ENCODE measurements at places on chromosomes 12 and 14.

- DNase-seq = no peak
Observed at GRCh38 chr12:72723732-72724131, 451.6 kb downstream of the TRHDE start.

DNA sequence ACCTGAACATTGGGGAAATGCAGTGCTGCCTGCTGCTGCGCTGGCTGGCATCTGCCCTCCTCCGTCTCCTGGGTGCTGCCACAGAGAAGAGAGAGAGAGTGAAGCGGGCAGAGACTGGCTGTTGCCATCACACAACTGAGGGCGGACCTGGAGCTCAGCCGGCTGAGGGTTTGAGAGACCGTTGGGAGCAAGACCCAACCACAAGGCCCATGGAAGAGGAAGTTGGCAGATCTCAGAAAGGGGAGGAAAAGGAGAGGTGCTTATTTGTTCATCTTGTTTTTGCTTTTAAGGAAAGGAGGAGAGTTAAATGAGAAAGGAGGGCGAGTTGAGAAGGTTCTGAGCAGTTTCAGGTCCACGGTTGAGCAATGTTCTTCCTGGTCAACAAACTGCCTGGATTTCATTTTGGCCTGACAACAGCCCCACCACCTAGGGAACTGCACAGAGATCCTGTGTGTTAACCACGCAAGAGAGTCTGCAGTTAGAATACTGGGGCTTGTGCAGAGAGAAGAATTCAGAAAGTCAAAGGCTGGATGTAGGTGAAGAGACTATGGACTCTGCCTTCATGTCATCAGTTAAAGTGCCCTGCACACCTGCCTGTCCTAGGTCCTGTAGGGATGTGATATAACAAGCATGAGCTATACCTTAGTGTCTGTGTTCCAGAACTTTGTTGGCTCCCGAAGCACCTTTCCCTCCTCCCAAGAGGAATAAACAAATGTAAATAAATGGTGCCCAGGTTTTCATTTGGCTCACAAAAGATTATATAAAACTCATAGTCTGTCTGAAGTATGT, 124.6 kb downstream of the ETV6 start:
- DNase-seq = peak; percentile 59

DNA sequence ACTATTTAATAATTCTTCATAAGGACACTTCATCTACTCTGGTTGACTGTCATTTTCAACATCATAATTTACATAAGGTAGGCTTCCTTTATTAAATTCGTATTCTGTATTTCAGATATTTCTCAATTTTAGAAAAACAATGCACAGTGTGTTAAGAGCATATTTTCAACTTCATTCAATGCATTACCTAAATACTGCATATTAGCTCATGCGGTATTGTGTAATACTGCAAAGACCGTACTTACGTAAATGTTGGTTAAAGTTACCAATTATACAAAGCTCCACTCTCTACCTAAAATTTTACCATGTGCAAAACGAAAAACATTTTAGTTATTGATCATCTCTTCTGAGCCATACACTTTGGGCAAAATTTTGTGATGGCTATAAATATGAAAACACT, 62.8 kb downstream of the EXOC5 start:
- no peak for DNase-seq

GRCh38 chr12:66516133-66516532, 162.7 kb downstream of the GRIP1 start:
- no peak for DNase-seq

GRCh38 chr14:106185837-106186233, 659.5 kb downstream of the TMEM121 start:
- peak; percentile 69 for DNase-seq

GRCh38 chr12:90481748-90482147, 473.2 kb downstream of the CCER1 start:
- no peak for DNase-seq

DNA sequence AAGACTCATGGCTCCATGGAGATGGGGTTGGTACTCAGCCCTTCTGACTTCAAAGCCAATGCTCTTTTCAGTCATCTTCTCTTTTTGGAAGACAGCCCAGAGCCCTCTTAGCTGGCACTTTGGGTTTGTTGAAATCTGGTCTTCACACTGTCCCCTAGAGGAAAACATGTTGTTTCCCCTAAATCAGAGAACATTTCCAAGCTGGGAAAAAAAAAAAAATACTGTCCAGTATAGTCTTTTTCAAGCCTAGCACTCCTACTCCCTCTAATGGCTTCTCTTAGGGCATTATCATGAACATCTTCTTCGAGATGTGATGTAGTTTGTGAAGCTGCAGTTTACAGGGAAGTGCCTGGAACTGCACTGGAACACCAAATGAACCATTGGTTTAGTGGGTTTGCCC, 3.0 kb upstream of the ZC3H14 start:
- no peak for DNase-seq

All from GDM1 (cell line).